ENCODE measurements at places on chromosomes 7 and 10. TPM values are rescaled to one million over a fixed set of nuclear protein-coding genes. Genes with fewer than 3 reads are reported as not detected.

- no peak overlapping the region for H3K4me3 ChIP-seq
- H3K27me3 ChIP-seq: no peaks in the 10 kb centered on the region
- H3K4me1 ChIP-seq: no peaks in the 10 kb centered on the region
- H3K27ac ChIP-seq: no peak overlapping the region
- H3K36me3 ChIP-seq: no peaks in the 10 kb centered on the region
These were observed 99.8 kb upstream of the OIT3 start for GRCh38 chr10:72793752-72794151.

- no peak overlapping the region for H3K27ac ChIP-seq
- DNase-seq: no peak
- peaks cover 25% of the 10 kb centered on the region for H3K4me1 ChIP-seq
These were observed 41.8 kb upstream of the TMEM213 start for GRCh38 chr7:138755842-138756590.

DNA sequence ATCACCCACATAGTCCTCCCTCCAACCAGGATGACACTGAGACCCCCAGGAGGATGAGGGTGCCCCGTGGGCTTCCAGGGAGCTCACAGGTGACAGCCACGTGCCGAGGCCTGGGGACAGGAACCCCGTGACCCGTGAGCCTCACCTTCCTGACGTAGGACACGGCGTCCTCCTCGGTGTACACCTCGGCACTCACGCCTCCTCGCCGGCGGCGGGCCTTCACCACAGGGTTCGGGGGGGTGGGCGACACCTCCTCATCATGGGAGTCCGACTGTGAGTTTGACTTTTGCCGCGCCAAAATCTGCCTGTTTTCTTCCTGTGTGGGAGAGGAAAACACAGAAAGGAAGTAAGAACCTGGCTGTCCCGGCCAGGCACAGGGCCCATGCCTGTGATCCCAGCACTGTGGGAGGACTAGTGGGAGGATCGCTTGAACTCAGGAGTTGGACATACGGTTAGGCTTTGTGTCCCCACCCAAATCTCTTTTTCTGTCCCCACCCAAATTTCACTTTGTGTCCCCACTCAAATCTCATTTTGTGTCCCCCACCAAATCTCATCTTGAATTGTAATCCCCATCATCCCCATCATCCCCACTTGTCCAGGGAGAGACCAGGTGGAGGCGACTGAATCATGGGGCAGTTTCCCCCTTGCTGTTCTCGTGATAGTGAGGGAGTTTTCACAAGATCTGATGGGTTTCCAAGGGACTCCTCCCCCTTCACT, 45.9 kb upstream of the DNAAF5 start:
- no peak overlapping the region for H3K4me3 ChIP-seq
- DNase-seq: no peak
- H3K27me3 ChIP-seq: no peaks in the 10 kb centered on the region
- H3K4me1 ChIP-seq: no peaks in the 10 kb centered on the region

DNA sequence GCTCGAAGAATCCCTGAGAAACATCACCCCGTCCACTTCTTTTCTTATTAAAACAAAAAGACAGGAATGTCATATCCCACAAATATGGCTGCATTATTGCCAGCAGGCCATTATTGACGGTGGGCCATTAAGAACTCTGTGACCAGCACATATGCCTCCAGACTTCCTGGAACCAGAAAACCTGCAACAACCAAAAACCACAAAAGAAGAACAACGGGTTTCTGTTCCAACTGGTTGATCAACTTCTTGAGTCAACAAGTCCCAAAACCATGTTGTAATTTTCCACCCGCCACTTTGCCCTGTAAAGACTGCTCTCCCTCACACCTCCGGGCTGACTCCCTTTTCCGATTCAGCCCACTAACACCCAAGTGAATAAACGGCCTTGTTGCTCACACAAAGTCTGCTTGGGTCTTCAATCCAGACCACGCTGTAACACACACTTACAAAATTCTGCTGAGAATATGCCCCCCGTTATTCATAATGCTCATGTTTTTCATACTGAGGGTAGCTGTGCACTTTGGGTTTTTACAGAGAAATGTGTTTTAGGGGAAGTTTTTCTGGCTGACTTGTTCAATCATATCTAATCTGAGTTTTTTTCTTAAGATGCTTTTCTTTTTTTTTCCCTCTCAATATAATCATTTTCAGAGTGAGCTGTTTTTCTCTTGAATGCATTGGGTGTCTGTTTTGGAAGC, 20.7 kb downstream of the ZNF107 start:
- H3K27ac ChIP-seq: peak overlapping the region; percentile 82
- peaks cover 1% of the 10 kb centered on the region for H3K27me3 ChIP-seq
- peak; percentile 16 for DNase-seq
- H3K4me3 ChIP-seq: peak overlapping the region; percentile 9
- H3K4me1 ChIP-seq: peaks cover 66% of the 10 kb centered on the region

Gene C10orf67
- not detected for polyA plus RNA-seq

Gene AKR1D1
- not detected for polyA plus RNA-seq

Gene USP54
- 1.6 TPM for polyA plus RNA-seq
